ENCODE measurements at places on chromosomes 12 and 14. TPM values are rescaled to one million over a fixed set of nuclear protein-coding genes. Genes with fewer than 3 reads are reported as not detected.
A peak's percentile ranks its signal among the peaks of the same experiment; 100 is the strongest.

DNA sequence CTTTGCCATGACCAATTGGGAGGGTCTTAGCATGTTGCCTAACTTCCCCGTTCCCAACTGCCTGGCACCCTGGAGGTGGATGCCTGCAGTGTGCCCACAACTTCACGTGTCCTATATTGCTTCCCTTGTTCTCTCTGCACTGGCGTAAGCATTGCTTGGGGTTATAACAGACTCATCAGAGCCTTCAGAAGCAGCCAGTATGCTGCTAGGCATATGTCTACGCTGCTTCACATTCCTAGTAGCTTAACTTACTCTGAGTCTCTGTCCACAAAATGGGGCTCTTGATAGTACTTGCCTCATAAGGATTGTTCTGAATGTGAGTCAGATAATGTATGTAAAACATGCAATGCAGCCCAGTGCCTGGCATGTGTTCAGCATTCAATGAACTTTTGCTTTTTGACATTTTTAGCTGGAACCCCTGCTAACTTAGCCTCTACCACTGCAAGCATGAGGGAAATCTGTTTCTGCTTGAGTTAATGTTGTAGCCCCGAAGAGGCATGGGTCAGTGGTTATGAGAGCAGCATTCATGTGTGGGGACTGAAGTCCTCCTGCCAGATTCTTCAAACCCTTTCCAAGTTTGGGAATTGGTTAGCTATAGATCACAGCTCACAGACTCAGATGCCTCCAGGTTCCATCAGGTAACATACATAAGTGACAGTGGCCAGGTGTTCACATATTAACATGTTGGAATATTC, 2.8 kb downstream of the SLC5A8 start:
- no peak for DNase-seq
- peaks cover 31% of the 10 kb centered on the region for H3K27me3 ChIP-seq
- H3K4me3 ChIP-seq, result no peak overlapping the region
- no peaks in the 10 kb centered on the region for H3K4me1 ChIP-seq
- H3K36me3 ChIP-seq, result no peaks in the 10 kb centered on the region

GRCh38 chr12:119340578-119340977, 6.0 kb downstream of the CCDC60 start:
- H3K4me1 ChIP-seq, result no peaks in the 10 kb centered on the region
- no peaks in the 10 kb centered on the region for H3K36me3 ChIP-seq
- no peak overlapping the region for H3K4me3 ChIP-seq
- H3K27ac ChIP-seq, result no peak overlapping the region

DNA sequence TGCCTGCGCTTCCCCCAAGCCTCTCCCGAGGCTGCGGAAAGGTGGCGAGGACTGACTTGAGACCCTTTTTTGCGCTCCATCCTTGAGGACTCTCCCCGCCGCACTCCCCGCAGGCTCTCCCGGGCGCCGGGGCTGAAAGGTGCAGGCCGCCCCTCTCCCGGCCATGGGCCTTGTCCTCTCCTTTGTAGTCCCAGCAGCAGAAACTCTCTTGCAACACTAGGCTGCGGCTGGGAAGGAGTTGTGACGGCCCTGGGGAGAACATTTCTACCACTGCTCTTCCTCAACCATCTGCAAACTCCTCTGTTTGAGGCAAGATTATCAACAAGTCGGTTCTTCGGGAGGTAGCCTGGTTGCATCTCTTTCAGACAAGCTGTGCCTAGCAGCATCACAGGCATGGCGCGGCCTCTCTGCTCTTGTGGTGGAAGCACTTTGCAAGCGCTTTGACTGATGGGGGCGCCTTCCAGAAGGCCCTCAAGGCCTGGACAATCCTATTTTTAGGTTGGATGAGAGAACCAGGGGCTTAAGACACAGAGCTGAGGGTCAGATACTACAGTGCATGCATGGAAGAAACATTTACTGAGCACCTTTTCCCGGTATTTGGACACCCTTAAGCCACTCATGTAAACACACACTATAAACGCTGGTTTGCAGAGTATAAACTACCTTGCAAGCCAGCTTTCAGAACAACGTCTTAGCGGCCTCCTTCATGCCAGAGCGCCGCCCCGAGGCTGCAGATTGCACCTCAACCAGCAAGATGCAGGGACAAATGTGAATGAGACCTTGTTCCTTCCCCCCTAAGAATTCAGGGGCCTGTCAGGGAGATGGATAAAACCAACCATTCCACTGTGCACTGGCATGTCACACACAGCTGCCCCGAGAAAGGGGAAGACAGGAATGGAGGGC, 1.2 kb upstream of the PRIMA1 start:
- DNase-seq, result no peak
- no peaks in the 10 kb centered on the region for H3K36me3 ChIP-seq
- peaks cover 2% of the 10 kb centered on the region for H3K4me1 ChIP-seq
- no peak overlapping the region for H3K4me3 ChIP-seq
- peaks cover 71% of the 10 kb centered on the region for H3K27me3 ChIP-seq

GRCh38 chr12:121637231-121637914, 11.0 kb downstream of the ORAI1 start:
- H3K27ac ChIP-seq, result peak overlapping the region; percentile 90
- peak; percentile 87 for DNase-seq
- peak overlapping the region; percentile 44 for H3K4me3 ChIP-seq
- peaks cover 16% of the 10 kb centered on the region for H3K36me3 ChIP-seq
- H3K27me3 ChIP-seq, result no peaks in the 10 kb centered on the region

GRCh38 chr12:122503147-122503751, 2.5 kb upstream of the ZCCHC8 start:
- peak overlapping the region; percentile 43 for H3K27ac ChIP-seq
- H3K4me1 ChIP-seq, result peaks cover 25% of the 10 kb centered on the region
- peaks cover 46% of the 10 kb centered on the region for H3K36me3 ChIP-seq

DNA sequence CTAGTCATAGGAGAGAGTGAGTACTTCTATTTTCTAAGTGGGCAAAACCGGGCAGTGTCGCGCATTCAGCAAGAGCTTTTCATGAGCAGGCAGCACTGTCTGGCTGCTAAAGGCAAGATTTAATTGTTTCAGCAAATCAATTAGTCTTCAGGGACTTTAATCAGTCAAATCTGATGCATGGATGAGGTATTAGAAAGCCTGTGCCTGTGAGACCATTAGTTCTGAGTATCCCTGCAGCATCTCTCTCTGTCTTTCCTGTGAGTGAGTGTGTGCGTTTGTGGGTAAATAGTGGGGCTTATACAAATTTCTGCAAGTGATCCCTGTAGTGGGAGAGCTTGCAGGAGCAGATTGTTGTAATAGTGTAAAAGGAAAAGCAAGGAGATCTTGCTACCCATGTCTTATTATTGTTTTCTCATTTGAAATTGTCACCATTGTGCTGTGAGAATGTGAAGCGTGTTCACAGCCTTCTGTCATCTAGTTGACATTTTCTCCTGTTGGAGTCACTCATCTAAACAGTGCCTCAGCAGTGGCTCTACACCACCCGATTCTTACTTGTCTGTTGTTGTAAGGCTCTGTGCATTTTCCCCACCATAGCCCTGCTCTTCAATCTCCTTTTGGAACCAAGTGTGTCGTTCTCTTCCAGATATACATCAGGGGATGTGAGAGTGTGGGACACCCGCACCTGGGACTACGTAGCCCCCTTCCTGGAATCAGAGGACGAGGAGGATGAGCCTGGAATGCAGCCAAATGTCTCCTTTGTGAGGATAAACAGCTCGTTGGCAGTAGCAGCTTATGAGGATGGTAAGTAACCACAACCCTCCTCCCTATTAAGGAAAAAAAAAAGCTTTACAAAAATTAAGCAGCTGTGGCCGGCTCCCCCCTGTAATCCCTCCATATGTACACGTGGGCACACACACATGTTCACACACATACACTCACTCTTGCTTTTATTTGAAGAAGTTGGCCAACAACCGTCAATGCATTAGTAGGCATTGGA, 53.6 kb downstream of the FBXW8 start:
- H3K27ac ChIP-seq, result no peak overlapping the region
- peaks cover 37% of the 10 kb centered on the region for H3K4me1 ChIP-seq
- H3K36me3 ChIP-seq, result peaks cover 13% of the 10 kb centered on the region
- DNase-seq, result no peak
- H3K4me3 ChIP-seq, result no peak overlapping the region
- no peaks in the 10 kb centered on the region for H3K27me3 ChIP-seq

- H3K27me3 ChIP-seq, result peaks cover 35% of the 10 kb centered on the region
- peaks cover 6% of the 10 kb centered on the region for H3K4me1 ChIP-seq
- no peak overlapping the region for H3K4me3 ChIP-seq
Measured at GRCh38 chr12:7583471-7583870, 79.9 kb upstream of the CD163 start.

DNA sequence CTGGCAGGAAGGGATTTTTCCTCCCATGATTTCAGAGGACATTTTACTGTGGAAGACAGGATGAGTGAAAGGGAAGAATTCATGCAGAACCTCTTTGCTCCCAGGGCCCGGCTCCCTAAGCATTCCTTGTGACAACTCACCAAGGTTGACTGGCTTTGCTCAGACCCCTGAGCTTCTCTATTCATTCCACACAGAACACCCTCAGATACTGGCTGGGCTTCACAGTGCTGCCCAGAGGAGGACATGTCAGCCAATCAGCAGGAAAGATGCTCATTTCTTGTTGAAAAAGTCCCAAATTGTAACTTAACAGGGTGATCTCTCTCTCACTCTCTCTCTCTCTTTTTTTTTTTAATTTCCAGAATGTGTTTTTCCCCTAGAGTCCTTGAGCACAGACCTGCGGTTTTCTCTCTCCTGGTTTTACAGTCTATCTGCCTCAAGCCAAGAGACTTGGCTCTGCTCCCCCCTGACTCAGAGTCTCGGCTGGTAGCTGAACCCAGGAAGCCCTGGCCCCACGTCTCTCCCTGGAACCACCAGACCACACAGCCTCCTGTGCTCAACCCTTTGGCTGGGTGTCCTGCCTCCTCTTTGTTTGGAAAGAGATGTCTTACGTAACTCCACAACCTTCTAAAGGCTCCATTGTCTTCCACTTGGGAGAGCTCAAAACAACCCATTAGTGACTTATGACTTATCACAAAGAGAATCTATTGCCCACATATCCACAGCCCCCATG, 43.9 kb downstream of the SSPN start:
- peaks cover 30% of the 10 kb centered on the region for H3K27me3 ChIP-seq
- H3K27ac ChIP-seq, result no peak overlapping the region
- no peaks in the 10 kb centered on the region for H3K4me1 ChIP-seq
- no peak for DNase-seq

DNA sequence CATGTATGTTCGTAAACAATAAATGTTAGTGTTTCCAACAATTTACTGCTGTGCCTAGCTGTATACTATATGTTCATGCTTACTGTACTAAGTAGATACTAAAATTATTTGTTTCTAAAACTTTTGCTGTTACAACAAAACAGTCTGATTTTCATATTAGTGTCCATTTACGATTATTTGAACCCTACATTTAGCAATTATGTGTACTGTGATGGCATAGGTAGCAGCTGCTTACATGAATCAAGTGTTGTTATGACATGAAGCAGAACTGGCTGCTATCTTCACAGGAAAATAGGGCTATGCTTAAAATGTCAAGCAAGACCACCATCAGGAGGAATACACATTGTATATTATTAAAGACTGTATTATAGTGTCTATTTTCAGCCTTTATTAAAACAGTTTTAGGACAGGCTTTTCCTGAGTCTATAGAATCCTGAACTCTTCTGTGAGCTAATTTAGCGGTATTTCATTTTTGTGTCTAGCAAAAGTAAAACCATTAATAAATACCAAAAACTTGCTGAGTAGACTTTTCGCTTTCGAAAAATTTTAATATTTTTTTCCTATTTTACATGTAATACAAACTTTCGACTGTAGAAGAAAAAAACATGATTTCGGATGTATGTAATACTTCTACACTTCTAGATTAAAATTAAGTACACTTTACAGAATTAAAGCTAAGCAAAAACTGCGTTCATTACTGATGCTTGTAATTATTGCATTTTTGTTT, 1.1 kb upstream of the WDR89 start:
- peaks cover 15% of the 10 kb centered on the region for H3K36me3 ChIP-seq
- peak overlapping the region; percentile 85 for H3K4me3 ChIP-seq
- peak overlapping the region; percentile 93 for H3K27ac ChIP-seq
- H3K27me3 ChIP-seq, result no peaks in the 10 kb centered on the region
- H3K4me1 ChIP-seq, result peaks cover 28% of the 10 kb centered on the region

GRCh38 chr12:82919388-82920054, 232.8 kb downstream of the TMTC2 start:
- H3K27me3 ChIP-seq, result no peaks in the 10 kb centered on the region
- no peak for DNase-seq
- H3K36me3 ChIP-seq, result no peaks in the 10 kb centered on the region
- H3K4me3 ChIP-seq, result no peak overlapping the region
- no peak overlapping the region for H3K27ac ChIP-seq

DNA sequence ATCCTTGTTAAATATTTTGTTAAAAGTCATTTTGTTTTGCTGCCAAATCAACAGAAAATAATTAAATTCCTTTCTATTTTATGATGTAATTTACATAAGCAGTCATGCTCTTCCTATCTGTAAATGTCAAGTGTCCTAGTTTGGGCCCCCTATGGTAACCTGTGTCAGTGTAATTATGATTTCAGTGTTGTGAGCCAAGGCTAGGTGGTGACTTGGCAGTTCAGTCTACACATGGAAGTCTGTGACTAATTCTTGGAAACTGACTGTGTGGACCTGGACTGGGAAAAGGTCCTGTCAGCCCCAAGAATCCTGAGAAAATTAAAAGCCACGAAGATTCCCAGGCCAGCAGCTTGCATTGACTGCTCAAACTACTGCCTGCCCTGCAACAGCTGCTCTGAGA, 371.0 kb downstream of the FUT8 start:
- peaks cover 38% of the 10 kb centered on the region for H3K27me3 ChIP-seq
- H3K36me3 ChIP-seq, result no peaks in the 10 kb centered on the region
- H3K27ac ChIP-seq, result no peak overlapping the region
- no peak for DNase-seq
- H3K4me3 ChIP-seq, result no peak overlapping the region

DNA sequence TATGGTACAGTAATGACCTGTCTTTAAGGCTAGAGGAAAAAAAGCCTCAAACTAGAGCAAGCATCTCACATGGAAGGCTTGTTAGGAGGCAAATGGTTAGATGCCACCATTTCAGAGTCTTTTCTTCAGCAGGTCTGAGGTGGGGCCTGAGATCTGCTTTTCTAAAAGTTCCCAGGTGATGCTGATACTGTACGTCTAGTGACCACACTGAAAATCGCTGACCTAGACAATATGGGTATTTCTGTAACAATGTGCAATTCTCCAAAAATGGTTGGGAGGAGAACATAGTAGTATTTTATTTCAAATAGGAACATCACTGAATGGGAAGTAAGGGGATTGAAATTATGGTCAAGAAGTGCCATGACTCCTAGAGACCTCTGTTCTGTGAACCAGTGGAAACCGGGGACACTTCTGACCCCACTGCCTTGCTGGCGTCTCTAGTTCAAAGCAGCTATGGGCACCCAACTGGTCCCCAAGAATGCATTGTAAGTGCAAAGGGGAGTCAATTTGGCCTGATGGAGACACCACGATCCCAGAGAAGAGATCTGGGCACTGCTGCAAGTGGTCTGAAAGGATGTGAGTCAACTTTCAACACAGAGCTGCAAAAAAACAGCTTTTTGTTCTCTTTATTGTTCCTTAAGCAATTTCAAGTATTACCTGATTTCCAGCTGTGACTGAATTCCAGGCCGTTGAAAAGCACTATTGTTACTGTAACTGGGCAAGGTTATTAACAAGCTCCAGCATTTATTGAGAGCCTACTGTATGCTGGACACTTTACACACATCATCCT, 54.4 kb upstream of the PLEKHG7 start:
- H3K36me3 ChIP-seq, result no peaks in the 10 kb centered on the region
- H3K4me1 ChIP-seq, result peaks cover 8% of the 10 kb centered on the region
- no peak for DNase-seq
- no peak overlapping the region for H3K27ac ChIP-seq
- H3K27me3 ChIP-seq, result no peaks in the 10 kb centered on the region
- H3K4me3 ChIP-seq, result no peak overlapping the region

The LTBR gene
- 0.41 TPM for total RNA-seq

The KIAA0586 gene
- 27.7 TPM for total RNA-seq

The CD163L1 gene
- total RNA-seq, result not detected

The SYNE3 gene
- 81.6 TPM for total RNA-seq

The PHETA1 gene
- 2.8 TPM for total RNA-seq

The CPNE6 gene
- total RNA-seq, result not detected

Data from activated CD8-positive, alpha-beta memory T cell treated with anti-CD3 and anti-CD28 coated beads, Interleukin-2, amount 10 ng/mL, durations not matched to agents 7 days and 5 days (primary cell).